ENCODE measurements at places on chromosomes 16 and 17. TPM values are rescaled to one million over a fixed set of nuclear protein-coding genes. Genes with fewer than 3 reads are reported as not detected.

Gene FAM117A
- total RNA-seq, result 3.4 TPM

GRCh38 chr17:29331075-29331707 lies 37.2 kb upstream of the NUFIP2 start:
- DNase-seq, result no peak

DNA sequence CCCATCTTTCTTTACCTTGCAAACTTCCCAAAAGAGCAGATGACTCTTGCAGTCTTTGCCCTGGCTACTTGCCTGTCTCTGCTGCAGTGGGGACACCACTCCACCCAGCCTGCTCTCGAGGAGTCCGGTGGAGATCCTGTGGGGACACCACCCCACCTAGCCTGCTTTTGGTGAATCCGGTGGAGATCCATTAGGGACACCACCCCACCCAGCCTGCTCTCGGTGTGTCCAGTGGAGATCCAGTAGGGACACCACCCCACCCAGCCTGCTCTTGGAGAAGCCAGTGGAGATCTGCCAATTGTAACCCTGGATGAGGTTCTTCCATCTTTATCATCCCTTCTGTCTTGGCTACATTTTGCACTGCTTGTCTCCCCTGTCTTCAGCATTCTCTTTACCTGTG lies 54.2 kb downstream of the C16orf78 start:
- DNase-seq, result no peak

- no peak for DNase-seq
Observed at GRCh38 chr17:49571764-49572163, 3.9 kb upstream of the NXPH3 start.

Gene SLC12A3
- total RNA-seq, result not detected

DNA sequence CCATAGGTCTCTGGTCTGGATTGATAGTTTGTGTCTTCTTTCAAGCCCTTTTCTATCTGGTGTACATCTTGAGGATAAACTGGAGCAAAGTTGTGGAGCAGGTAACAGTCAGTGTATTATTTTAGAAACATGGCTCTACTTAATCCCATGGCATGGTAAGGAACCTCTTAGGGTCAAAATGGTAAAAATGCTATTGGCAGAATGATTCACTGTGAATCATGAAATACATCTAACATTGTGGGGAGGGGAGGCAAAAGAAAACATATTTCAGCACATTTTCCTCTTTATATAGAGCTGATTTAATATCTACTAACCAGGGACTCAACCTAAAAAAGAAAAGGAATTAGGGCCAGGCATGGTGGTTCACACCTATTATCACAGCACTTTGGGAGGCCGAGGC lies 17.9 kb upstream of the ALDH3A2 start:
- no peak for DNase-seq

DNA sequence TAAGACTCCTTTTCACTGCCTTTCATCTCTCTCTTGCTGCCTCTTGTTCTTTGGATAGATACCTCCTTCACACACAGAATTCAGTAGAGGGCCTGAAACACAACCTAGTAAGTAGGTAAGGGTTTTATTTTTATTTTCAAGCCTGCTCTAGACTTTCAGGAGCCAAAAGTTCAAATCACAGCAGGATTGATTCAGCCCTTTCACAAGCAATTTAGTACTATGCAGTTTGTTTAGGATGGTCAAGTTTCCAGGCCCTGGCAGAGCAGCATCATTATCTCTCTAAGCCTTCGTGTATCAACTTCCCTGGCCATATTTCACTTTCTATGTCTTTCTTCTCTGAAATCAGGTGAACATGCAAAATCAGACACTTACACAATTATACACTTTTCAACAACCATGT lies 148.8 kb upstream of the CORO6 start:
- DNase-seq, result no peak

Data from chondrocyte (in vitro differentiated cells).